ENCODE measurements at places on chromosomes 3 and 15. TPM values are rescaled to one million over a fixed set of nuclear protein-coding genes. Genes with fewer than 3 reads are reported as not detected.

GRCh38 chr3:58063022-58063815 lies 55.0 kb downstream of the FLNB start:
- DNase-seq: no peak

GRCh38 chr3:138726946-138727730 lies 107.6 kb downstream of the PIK3CB start:
- DNase-seq: no peak

- DNase-seq: no peak
Measured at GRCh38 chr3:111917300-111917699, 58.2 kb downstream of the PHLDB2 start.

The BOC gene
- total RNA-seq: 6.6 TPM

- no peak for DNase-seq
Measured at GRCh38 chr15:70690021-70690420, 73.3 kb downstream of the UACA start.

The AVEN gene
- total RNA-seq: 13.1 TPM

The INKA1 gene
- total RNA-seq: 1.4 TPM

GRCh38 chr3:127484601-127485388 lies 105.7 kb downstream of the TPRA1 start:
- no peak for DNase-seq

DNA sequence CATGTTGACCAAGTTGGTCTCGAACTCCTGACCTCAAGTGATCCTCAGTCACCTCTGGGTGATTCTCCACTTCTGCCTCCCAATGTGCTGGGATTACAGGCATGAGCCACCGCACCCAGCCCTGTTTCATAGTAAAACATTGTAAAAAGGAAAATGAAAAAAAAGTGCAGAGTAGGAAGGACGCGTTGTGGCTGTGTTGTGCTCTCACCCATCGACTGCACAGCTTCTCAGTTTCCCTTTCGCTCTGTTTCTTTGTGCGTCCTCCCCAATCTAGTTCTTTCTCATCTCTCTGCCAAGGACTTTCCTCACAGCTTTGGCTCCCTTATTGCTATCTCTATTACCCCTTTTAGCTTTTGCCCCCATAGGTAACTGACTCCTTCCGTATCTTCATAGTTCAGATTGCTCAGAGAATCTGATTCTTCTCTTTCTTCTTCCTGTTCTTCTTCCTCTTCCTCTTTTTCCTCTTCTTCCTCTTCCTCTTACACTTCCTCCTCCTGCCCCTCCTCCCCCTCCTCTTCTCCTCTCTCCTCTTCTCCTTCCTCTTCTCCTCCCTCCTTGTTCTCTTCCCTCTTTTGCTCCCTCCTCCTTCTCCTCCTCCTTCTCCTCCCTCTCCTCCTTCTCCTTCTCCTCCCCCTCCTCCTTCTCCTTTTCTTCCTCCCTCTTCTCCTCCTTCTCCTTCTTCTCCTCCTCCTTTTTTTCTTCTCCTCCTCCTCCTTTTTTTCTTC lies 81.1 kb upstream of the VGLL4 start:
- no peak for DNase-seq

DNA sequence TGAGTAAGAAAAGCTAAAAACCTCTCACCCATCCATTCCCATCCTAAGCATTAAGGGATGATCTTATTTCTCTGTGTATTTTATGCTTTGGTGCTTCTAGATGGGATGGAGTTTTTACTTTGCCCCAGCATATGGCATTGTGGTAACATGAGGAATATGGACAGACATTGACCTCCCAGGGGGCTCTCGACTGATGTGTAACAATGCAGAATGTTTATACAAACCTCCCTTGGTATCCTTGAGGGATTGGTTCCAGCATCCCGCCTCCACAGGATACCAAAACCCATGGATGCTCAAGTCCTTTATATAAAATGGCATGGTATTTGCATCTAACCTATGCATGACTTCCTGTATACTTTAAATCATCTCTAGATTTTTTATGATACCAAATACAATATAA lies 21.6 kb downstream of the PDIA5 start:
- DNase-seq: no peak

The SATB1 gene
- 31.1 TPM for total RNA-seq

GRCh38 chr3:193974191-193974652 lies 161.7 kb upstream of the HES1 start:
- DNase-seq: no peak

GRCh38 chr3:108430540-108430939 lies 79.9 kb downstream of the MYH15 start:
- DNase-seq: no peak

DNA sequence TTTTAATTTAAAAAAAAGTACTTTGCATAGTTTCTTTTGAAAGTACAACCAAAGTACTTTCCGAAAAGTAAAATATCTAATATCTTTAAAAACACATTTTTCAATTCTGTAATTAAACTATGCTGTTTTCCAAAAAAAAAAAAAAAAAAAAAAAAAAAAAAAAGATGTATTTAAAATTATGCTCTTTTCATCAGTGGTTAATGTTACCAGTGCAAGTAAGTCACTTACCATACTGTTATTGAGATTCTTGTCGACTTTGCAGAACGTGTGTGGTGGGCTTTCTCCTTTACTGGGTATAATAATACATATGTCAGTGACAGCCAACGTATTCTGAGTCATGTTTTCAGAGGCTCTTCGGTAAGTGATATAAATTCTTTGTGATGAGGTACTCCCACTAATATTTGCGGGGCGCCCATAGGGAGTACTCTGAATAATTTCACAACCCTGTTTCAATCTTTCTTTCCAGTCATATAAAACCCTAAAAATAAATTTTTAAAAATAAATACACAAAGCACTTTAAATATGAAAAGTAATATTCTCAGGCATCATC lies 39.9 kb downstream of the DENND4A start:
- DNase-seq: no peak

DNA sequence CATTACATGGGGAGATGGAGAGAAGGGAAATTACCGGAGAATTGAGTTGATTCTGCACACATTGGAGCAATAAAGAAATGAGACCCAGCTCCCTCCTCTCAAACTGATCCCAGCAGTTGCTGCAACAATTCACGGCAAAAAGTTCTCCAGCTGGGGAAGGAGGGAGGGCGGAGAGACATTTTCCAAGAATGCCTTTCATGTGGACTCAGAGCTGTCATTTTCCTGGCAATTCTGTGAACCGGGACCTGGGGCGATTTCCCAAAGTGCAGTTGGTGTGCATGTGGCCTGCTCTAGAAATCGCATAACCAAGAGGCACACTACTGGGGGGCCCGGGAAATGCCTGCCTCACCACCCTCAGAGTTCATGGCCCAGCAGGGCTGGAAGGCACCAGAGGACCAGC lies 48.7 kb upstream of the IREB2 start:
- DNase-seq: no peak

The PIERCE2 gene
- 1.6 TPM for total RNA-seq

- DNase-seq: no peak
Measured at GRCh38 chr15:82140886-82141285, 95.1 kb upstream of the MEX3B start.

The MAGEL2 gene
- total RNA-seq: 11.2 TPM

The GRK7 gene
- not detected for total RNA-seq

The GABRR3 gene
- not detected for total RNA-seq

DNA sequence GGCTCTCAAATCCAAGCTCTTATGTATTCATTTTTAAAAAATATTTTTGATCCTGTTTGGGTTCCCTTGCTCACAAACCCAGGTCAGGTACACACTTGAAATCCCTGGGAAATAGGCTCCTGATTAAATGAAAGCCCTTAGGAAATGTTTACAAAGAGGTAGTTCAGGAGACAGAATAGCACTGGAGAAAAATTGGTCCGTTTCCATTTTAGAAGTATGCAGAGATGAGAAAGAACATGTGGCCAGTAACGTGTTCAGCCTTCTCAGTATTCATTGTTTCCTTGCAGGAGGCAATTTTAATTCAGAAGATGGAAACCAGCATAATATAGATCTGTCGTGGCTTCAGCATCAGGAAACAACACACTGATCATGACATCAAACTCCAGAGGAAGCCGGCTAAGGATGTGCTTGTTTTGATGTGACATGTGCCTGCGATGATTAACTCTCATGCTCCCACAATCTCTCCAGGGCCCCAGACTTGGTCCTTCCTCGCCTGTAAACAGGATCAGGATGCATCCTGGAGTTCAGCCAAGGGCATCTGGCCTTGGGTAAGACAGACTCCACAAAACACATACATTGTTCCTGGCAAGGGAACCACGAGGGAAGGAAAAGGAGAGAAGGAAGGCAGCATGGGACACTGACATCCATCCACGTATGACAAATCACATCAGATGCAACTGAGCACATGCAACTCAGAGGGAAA lies 350.5 kb upstream of the THBS1 start:
- DNase-seq: no peak

DNA sequence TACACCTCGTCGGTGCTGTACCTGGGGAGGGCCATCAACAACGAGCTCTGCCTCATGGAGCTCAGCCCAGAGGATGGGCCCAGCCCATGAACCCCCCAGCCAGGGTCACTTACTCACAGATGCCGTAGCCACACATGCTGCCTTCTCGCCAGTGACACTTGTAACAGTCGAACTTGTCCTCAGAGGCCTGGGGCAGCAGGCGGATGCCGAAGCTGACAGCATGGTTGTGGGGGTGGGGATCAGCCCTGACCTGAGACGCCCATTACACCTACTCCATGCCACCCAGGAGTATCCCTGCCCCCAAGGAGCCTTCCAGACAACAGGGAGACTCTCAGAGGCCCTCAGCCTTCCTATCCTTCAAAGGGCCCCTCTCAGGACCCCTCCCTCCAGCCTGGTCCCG lies 12.1 kb downstream of the ALS2CL start:
- no peak for DNase-seq

DNA sequence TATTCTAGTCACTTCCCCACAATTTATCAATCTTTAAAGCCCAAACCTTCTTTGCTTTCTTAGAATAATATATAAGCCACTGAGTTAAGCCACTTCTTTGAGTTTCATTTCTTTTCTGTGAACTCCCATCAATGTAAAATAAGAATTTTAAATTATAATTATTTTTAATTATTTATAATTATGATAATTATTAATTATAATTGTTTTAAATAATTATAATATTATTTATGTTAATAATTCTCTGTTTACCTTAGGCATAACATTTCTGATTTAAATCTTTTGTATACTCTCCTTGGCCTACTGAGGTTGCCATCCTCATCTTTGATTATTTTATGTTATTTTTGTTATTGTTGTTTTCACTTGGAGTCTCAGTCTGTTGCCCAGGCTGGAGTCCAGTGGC lies 644.2 kb downstream of the ROBO2 start:
- no peak for DNase-seq

The OPA1 gene
- 64.6 TPM for total RNA-seq

The ARL14 gene
- not detected for total RNA-seq

The KCNMB3 gene
- 2.3 TPM for total RNA-seq

DNA sequence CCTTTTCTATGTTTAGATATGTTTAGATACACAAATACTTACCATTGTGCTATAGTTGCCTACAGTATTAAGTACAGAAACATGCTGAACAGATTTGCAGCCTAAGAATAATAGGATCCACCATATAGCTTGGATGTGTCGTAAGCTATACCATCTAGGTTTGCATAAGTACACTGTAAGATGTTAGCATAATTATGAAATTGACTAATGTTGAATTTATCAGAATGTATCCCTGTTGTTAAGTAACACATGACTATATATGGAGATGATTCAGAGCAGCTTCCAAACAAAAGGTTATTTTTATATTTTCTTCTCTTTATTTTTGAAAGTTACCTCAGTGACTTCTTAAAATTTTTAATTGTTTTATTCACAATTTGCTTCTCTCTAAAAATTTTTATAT lies 2.4 kb downstream of the SLC28A2 start:
- DNase-seq: no peak

DNA sequence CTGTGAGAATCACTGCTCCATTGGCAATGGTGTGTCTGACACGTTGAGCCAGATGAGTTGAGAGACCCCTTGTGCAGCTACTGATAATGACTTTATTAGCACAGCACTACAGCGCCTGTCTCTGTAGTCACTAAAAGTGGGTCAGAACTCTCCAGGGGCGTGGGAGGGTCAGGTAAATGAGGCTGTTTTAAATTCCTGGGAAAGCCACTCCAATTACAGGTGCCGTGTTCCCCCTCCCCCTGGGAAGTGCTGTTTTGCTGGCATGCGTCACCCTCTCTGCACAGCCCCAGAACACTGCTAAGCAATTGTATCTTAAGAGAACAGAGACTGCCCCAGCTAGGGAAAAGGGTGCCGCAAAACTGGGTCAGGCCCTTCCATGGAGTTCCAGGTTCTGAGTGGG lies 21.5 kb upstream of the CPNE9 start:
- no peak for DNase-seq

DNA sequence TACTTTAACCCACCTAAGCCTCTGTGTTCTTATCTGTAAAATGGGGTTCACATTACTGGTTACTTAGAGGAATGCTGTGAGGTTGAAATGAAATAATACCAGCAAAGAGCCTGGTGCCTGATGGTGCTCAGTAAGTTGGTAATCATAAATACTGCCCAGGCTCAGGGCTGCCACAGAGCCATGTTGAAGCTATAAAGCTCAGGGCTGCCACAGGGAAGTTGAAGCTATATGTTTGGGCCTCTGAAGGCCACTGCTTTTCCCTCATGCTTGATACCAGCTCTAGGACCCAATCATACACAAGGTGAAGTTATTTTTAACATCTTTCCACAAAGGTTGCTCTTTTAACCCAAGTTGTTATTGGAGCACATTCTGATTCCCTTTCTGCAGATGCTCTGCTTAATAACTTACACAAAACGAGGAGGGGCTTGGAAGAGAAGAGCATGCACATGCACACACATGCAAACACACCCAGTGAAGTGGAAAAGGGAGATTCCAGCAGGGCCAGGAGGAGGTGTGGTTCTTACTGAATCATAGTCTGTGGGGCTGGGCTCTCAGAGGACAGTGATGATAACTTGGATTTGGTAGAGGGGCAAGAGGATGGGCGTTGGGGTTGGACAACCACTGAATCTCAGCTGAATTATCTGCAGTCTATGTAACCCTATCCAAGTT lies 17.4 kb downstream of the PARP14 start:
- no peak for DNase-seq

The SEMA5B gene
- 20.7 TPM for total RNA-seq

GRCh38 chr3:103947062-103947461 lies 1419.6 kb upstream of the ALCAM start:
- no peak for DNase-seq

- no peak for DNase-seq
Measured at GRCh38 chr3:186382217-186382885, 20.3 kb upstream of the DGKG start.

- DNase-seq: no peak
Measured at GRCh38 chr3:63705092-63705645, 52.7 kb downstream of the SNTN start.

GRCh38 chr3:69716119-69716518 lies 23.1 kb upstream of the MITF start:
- no peak for DNase-seq

DNA sequence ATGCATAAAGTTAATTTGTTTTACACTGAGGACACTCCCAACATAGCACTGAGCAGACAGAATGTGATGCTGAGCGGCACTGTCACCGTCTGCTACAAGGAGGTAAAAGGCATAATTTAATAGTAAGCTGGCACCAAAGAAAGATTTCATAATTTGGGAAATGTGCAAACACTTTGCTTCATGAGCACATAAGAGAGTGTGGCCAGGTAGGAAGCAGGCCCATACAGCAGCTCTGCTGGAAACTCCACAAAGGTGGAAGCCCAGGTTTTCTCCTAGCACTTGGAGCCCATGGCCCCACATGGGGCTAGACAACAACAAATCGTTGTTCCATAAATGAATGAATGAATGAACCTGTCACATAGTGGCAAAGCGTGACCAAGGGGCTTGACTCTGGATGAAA lies 68.5 kb upstream of the CACNA2D3 start:
- DNase-seq: no peak
